ENCODE measurements at places on chromosomes 11 and 22.
A peak's percentile ranks its signal among the peaks of the same experiment; 100 is the strongest.

DNA sequence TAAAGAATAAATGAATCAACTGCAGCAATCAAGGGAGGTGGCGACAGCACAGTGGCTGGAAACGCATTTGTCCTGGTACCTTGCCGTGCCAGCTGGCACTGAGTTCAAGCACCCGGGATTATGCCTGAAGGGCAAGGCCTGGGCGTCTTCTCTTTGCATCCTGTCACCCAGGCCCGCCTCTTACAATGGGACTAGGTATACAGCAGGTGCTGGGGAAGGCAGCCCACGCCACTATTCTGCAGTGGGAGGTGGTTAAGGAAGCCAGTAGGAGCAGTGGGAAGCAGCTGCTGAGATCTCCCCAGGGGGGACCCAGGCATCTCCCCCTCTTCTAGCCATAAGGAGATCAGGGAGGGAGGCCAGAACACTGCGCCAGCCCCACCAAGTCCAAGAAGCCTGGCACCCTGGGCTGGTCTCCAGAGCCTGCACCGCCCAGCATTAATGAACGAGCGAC lies 15.3 kb upstream of the BAIAP2L2 start:
- no peak for DNase-seq

DNA sequence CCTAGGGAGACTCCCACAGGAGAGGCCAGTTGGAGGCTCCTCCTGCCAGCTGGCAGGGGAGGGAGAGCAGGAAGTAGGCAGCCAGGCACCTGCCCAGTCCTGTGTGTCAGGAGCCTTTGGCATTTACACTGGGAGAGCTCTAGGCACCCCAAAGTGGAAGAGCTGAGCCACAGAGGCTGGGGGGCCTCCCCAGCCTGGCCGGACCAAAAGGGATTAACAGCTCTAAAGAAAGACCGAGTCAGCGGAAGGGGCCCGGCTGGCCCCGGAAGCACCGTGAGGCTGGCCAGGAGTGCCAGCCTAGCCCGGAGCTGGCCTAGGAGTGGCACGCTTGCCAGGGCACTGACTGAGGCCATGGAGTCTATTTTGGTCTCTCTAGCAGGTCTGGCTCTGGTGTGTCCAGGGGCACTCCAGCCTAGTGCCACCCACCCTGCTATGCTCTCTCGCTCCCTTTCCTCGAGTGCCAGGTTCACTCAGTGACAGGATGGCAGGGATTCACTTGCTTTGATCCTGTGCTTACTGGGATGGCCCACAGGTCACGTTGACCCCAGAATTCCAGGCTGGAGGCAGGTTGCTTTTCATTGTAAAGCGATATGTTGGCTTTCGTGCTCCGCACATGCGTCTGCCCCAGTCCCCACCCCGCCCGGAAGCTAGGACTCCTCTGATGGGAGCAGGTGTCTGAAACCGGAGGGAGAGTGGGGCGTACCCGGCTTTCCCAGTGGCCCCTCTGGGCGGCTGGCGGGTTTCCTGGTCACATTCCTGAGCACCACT lies 3.3 kb upstream of the KMT5B start:
- DNase-seq, result no peak

DNA sequence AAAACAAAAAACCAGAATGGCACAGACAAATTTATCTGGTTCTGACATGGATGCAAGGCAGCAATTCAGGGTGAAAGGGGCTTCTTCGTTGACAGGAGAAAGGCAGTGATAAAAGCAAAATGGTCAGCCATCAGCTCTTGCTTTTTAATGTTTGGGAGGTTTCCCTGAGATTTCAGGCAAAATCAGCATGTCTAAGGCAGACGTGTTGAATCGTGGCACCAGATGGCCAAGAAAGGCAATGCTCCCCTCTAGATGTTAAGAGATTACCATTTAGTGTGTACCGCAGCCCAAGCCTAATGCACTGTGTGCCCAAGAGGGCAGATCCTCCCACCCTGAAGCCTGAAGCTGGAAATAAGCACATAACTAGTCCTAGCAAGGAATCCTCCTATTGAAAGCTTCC lies 88.8 kb upstream of the GALNT18 start:
- DNase-seq, result no peak

GRCh38 chr22:40533712-40534378 lies 102.7 kb downstream of the MRTFA start:
- no peak for DNase-seq

GRCh38 chr11:128283451-128283850 lies 303.9 kb downstream of the ETS1 start:
- no peak for DNase-seq

DNA sequence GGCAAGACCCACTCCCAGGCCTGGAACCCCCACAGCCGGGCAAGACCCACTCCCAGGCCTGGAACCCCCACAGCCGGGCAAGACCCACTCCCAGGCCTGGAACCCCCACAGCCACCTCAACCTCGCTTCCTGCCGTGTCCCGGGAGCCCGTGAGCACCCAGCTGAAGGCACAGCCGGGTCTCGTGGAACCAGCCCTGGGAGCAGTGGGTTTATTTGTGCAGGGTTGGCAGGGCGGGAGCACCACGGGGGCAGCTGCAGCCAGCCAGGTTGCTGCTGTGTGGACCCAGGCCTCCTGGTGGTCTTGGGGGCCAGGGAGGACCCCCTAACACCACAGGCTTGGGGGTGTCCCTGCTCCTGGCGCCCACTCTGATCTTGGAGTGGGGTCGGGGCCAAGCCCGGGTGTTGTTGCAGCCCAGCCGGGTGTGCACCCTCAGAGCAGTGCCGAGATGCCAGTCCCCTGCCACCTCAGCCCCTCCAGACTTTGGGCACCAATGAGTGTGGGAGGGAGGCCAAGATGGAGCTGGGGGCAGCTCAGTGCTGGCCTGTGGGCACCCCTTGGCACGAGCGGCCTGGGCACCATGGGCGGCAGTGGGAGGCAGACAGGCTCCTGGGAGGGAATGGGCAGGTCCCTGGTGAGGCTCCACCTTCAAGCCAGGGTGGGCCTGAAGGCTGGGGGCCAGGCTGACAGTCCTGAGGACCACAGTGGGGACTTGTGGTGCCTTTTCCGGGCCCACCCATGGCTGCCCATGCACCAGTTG lies 8.2 kb upstream of the PKP3 start:
- no peak for DNase-seq

DNA sequence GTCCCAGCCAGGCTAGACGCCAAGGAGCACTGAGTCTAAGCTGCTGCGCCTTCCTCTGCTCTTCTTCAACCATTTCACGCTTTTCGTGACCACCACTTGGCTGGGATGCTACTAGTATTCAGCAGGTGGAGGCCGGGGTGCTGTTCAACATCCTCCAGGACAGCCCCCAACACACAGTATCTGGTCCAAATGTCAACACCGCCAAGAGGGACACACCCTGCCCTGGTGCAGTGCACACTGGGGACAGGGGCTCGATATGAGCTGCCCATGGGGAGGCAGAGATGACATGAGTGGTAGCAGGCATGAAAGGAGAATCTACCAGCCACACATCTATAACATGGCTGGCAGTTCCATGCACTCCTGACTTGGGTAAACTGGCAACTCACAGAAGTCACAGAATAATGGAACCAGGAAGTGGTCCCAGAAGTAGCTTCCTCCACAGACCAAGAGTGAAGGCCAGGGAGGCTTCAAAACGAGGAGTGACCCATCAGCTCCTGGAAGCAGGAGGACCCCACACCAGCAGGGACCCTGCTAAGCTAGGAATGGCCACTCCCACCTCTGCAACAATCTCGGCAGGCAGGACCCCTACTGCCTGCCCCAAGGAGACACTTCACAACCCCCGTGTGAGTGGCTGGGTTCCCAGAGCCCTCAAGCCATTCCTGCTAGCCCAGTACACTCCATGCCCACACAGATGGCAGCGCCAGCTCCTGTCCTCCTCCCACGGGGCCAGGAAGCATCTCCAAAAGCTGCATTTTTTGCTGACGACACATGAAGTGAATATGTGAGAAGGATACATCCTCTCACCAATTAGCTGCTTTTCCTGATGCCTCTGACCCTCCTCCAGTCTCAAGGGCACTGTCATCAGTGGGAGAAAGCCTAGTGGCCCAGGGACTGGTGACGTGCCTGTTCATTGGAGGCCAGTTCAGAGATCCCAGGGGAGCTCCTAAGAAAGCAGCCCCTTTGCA lies 78.8 kb downstream of the DGCR2 start:
- no peak for DNase-seq

DNA sequence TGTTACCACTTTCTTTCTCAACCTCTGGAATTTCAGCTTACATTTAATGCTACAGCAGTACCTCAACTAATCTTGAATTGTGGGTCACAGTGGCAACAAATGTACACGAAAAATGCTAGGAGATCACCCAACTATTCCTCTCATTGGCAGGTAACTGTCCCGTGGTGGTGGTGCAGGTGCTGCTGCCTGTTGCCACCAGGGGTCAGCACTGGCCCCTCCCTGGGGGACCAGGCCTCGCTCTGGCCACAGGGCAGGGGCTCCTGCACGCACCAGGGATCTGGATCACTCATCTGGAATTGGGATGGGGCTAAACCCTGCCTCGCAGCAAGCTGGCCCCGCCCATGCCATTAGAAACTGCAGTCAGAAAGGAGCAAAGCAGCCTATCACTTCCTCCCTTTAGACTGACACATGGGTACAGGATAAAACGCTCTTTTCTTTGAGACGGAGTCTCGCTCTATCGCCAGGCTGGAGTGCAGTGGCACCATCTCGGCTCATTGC lies 6.9 kb upstream of the POLDIP3 start:
- DNase-seq, result peak; percentile 84
